Suprapubic skin (tissue), 4 donors: ENCODE measurements at places on chromosomes 6 and 20.

DNA sequence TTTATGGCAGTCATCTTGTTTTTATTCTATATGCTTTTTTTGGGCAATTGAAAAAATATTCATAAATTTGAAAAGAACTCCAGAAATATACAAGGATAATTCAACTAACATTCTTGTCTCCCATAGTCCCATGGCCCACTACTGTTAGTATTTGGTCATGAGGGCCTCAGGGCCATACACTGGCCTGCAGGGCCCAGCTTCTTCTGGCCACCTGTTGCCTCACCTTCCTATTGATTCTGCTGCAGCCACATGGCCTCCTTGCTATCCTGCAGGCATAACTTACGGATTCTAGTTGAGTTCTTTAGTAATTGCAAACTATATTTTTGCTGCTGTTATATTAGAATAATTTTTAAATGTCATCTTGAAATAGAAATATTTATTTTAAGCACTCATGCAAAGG, 72.6 kb downstream of the SCAND1 start:
- no peak for DNase-seq

DNA sequence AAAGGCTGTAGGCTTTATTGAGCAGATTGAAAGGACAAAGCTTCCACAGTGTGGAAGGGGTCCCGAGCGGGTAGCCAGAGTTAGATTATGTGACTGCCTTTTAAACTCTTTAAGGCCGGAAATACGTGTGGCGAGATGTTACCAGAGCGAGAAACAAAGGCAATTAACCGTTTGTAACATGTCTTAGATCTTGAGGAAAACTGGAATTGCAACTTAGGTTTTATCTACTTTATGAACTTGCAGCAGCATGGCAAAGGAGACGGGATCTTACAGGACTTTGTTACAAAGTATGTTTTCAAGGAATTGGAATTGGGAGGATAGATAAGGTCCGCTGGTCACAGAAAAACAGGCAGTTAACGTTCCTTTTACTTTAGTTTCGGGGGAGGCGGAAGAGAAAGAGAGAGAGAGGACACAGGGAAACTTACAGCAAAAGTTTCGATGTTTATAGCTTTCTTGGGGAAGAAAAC, 594.7 kb upstream of the ADGRB3 start:
- DNase-seq = no peak

DNA sequence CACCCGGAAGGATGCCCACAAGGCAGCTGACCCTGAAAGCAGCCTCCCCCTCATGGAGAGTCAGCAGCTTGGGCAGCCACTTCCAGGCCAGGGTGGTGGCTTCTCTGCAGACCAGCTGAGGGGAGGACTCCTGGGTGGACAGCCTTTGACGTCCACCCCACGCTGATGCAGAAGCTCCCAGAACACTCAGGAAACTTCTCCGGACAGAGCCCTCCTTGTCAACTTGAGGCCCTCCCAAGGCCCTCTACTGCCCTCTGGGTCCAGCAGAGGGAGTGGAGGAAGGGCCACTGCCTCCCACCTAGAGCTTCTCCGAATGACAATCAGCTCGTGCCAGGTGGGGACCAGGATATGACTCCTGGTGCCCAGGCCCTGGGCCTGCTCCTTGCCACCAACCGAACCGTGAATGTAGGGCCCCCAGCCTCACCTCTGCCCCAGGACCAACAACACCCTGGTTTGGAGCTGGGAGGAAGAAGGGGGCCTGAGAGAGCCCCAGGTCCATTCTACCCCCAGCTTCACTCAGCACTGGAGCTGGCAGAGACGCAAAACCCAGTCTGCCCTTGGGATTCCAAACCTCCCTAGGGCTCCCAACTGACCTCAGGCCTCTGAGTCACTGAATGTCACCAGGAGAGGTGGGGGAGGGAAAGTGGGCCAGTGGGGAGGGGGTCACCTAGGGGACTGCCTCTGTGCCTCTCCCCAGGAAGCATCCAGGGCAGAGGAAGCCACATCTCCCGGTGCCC, 10.9 kb upstream of the SLC22A7 start:
- no peak for DNase-seq

DNA sequence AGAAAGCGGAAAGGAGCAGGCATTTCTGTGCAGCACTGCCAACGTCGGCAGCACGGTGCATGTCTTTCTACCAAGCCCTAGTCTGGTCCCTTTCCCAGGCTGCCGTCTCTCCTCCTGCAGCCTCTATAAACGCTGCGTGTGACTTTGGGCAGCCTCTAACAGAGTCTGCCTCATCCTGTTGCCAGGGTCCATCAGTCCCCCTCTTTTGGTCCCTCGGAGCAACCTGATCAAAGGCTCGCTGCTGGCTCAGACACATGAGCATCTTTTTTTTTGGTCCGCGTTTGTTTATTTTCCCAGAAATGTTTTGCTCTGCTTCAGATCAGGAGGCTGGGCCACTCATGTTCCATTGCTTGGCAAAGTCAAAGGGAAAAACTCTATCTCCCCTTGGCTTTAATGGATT, 166.8 kb upstream of the CST7 start:
- peak; percentile 26 for DNase-seq

DNA sequence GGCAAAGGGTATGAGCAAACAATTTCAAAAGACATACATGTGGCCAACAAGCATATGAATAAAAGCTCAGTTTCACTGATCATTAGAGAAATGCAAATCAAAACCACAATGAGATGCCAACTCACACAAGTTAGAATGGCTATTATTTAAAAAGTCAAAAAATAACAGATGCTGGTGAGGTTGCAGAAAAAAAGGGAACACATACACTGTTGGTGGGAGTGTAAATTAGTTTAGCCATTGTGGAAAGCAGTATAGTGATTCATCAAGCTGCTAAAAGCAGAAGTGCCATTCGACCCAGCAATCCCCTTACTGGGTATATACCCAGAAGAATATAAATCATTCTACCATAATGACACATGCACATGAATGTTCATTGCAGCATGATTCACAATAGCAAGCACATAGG, 6.7 kb upstream of the KHDC1L start:
- DNase-seq = no peak

GRCh38 chr6:90413867-90414266, 117.2 kb upstream of the BACH2 start:
- DNase-seq = no peak

DNA sequence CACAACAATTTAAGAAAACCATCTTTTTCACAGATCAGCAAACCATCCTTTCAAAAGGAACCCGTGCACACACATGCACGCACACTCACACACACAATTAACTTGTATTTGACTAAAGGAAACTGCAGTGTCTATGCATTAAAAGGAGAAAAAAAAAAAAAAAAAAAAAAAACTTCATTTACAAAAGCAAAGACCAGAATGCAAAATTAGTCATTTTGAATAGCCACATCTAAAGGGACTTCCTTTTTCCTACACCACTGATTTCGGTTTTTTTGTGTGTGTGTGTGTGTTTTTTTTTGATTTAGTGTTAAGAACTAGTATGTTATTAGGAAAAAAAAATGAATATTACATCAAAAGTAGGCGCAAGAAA, 6.3 kb downstream of the ZMYND8 start:
- DNase-seq = no peak

- peak; percentile 63 for DNase-seq
These were observed 20.7 kb downstream of the FAM50B start for GRCh38 chr6:3869632-3870527.

GRCh38 chr6:13375360-13375878, 47.1 kb upstream of the TBC1D7 start:
- DNase-seq = no peak

GRCh38 chr20:45448270-45448669, 21.3 kb upstream of the WFDC2 start:
- no peak for DNase-seq

GRCh38 chr20:10710991-10711775, 37.4 kb upstream of the JAG1 start:
- DNase-seq = no peak

GRCh38 chr6:53634184-53634631, 31.3 kb downstream of the KLHL31 start:
- DNase-seq = no peak

GRCh38 chr20:54103067-54103761, 32.8 kb upstream of the BCAS1 start:
- peak; percentile 67 for DNase-seq

DNA sequence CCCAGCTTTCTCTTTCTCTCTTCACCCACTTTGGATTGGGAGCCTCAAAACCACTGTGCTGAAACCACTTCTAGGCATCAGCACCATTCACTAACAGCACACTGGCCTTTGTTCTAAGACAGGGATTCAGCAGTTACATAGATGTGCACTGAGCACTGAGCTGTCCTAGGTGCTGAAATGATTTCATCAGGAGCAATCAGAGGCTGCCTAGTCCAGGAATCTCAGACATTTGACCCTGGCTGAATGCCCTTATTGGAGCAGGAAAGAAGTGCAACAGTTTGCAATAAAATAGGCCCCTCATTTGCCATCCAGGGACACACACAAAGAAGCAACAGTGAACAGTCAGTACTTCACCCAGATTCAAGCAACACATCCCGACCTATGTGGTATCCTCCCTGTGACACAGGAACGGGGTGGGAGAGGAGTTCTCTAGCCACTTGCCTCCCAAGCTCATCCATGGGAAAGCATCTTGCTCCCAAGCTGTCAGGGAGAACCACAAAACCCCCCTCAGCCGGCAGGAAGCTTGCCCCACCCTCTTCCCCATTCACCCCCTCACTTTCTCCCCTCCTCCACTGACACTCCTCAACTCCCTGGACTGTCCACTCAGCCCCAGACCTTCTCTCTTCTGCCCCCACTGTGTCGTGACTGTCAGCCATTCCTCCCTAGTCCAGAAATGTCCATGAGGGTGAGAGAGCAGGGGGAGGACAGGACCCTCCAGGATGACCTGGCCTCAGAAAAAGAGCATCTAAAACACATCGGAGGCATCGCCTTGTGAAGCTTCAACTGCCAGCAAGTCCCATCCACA, 304.4 kb downstream of the PREX1 start:
- no peak for DNase-seq

DNA sequence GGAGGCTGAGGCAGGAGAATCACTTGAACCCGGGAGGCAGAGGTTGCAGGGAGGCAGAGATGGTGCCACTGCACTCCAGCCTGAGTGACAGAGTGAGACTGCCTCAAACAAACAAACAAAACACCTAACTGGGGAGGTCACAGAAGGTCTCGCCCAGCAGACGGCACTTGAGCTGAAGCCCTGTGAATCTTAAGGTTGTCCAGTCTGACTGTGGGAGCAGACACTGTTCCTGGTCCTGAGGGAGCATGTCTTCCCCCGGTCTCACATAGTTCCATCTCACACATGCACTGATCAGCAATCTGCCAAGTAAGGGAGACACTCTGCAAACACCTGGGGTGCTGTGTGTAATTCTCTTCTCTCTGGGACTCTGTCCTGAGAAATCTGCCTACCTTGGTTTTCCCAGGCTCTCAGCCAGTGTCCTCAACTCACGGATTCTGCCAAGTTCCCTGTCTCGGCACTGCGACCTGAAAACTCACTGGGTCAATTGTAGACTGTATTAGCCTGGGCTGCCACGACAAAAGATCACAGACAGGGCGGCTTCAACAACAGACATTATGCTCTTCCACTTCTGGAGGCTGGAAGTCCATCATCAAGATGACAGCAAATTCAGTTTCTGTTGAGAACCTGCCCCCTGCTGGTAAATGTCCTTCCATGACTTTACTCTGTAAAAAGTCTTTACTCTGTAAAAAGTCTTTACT, 94.3 kb downstream of the JPH2 start:
- DNase-seq = no peak

DNA sequence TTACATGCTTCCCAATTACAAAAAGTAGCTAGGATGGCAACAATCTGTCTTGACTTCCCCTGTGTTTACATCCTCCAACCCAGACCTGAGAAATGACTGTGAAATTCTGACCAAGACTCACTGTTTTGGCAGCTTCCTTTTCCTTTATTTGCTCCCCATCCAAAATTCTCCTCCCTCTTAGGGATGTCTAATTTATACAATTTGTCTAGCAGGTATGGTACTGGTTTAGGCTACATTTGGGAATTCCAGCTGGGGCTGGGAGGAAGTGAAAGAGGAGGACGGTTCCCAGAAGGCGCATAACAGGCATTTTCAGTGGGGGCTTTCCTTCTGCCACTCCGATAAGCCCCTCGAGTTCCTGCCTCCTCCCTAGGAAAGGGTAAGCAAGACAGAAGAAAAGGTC, 231.5 kb upstream of the BTBD3 start:
- no peak for DNase-seq

DNA sequence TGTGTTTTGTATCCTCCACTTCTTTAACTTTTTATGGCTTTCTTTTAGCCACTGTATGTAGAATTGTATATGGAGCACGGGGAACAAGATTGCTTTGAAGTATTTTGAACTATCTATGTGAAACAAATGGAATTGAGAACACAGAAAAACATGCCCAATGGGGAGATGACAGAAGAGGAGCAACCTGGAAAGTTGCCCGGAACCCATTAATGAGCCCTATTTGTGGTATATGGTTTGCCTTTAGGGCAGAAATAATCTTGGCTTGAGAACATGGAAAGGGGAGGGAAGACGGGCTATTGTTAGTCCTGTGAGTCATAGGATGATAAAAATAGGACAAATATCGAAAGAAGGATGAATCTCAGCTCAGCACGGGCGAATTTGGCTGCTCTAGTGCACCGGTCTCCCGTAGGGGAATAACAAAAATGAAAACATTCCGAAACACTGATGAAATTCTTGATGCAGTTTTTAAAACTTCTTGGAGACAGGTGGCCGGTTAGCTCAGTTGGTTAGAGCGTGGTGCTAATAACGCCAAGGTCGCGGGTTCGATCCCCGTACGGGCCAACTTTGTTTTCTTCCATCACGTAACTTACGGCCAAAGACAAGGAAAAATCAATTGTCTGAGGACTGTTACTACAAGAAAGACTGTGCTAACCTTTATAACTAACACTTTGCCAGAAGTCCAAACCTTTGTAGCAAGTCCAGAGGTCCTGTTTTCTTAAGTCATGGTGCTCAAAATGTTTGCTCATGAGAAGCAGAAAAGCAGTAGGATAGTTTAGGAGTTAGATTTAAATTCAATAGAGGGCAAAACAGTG, 15.7 kb downstream of the HMGN4 start:
- DNase-seq = no peak

DNA sequence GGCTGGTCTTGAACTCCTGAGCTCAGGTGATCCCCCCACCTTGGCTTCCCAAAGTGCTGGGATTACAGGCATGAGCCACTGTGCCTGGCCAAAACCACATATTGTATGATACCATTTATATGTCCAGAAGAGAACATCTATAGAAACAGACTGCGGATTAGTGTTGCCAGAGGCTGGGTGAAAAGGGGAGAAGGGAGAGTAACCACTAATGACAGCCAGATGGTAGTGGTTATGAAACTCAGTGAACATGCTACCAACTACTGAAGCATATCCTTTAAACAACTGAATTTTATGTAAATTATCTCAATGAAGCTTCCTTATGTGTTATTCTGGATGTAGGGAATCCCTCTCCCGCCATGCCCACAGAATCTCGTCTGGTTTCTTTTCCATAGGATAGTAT, 15.7 kb downstream of the SLC23A2 start:
- no peak for DNase-seq
